ENCODE measurements at places on chromosomes 4 and X.

- DNase-seq = peak; percentile 85
Measured at GRCh38 chrX:103214870-103215424, at the start of gene BEX4. Gene BEX4 (plus strand): TSS chrX:103215108. CDS start chrX:103216154, 1,046 bp downstream.

GRCh38 chrX:113059714-113060113, 219.1 kb upstream of the AMOT start:
- no peak for DNase-seq

- DNase-seq = no peak
Measured at GRCh38 chr4:137310166-137310565, 222.1 kb downstream of the PCDH18 start.

- DNase-seq = peak; percentile 44
Measured at GRCh38 chrX:43656005-43656494, at the start of gene MAOA. Gene MAOA (plus strand): TSS chrX:43656299. CDS start chrX:43656342, 43 bp downstream.

DNA sequence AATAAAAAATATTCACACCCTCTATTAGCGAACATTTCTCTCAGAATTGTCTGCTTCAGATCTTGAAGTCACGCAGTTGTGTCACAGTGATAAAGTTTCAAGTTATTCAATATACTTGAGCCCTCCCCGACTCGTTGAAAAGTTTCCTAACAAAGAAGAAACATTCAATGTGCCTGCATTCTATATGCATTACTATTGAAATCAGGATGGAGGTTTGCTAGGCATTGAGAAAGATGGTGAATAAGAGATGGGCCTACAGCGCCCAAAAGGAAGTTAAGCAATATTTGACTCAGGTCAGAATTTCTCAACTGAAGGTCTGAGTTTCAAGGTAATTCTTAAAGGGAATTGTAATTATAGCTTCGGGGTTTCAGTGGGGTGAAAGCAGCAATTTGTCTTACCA, 6.1 kb downstream of the TCEANC start:
- DNase-seq = no peak

GRCh38 chr4:34718576-34719245, 1525.6 kb downstream of the ARAP2 start:
- no peak for DNase-seq

- no peak for DNase-seq
Measured at GRCh38 chr4:128279624-128280225, 7.9 kb downstream of the PGRMC2 start.

DNA sequence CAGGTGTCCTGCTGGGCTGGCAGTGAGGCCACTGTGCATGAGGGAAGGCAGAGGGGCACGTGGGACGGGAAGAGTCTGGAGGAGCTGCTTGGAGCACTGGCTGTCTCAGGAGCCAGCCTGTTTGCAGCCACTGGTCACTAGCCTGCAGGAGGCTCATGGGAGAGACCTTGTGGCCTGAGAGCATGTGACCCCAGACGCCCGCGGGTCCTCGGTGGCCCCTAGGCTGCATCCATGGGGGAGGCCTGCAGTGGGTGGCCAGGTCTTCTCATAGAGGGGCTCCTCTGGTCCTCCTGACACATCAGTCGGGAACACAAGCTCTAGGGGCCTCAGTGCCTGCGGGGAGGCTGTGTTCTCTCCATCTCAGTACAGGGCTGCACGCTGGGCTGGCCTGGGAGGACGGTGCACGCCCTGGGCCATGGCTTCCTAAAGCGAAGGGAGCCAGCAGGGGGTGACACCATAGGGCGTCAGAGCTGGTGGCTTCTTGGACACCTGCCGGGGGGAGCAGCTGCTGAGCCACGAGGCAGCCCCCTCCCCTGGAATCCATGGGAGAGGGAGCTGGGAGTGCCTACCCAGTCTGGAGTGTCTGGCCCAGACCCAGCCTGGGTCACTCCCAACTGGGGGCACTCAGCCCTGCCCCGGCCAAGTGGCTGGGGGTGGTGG, 12.3 kb downstream of the NAT8L start:
- no peak for DNase-seq

DNA sequence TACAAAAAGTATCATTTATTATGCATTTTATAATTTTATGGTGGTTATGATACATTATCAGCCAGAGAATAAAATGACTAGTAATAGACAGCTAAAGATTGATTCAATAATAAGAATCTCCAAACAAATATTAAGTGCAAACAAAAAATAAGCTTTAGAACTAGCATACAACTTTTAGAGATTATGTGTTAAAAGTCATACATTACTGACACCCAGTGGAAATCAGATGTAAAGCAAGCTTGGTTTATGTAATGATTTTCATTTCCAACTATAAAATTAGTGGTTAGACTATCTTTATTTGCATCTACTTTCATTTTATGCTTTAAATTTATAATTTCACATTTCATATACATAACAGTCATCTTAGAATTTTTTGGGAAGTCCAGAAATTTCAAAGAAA, 57.7 kb downstream of the IL13RA2 start:
- DNase-seq = no peak
